ENCODE measurements at places on chromosomes 12 and 14.
A peak's percentile ranks its signal among the peaks of the same experiment; 100 is the strongest.

DNA sequence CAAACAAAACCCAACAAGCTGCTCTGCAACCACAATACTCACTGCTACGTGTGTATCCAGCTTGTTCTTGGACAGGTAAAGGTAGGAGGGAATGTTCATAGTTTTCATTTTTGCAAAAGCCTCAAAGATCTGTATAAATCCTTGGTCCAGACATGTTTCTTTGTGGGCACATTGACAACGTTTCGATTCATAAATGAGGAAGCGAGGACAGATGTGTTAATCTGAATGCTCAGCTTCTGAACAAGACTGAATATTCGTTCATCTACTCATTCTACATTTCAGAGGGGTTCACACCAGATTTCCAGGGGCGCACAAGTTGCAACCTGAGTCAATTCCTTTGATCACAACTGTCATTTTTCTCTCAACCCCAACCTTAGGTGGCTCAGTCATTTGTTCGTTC, 134.4 kb downstream of the LLPH start:
- no peak for DNase-seq

DNA sequence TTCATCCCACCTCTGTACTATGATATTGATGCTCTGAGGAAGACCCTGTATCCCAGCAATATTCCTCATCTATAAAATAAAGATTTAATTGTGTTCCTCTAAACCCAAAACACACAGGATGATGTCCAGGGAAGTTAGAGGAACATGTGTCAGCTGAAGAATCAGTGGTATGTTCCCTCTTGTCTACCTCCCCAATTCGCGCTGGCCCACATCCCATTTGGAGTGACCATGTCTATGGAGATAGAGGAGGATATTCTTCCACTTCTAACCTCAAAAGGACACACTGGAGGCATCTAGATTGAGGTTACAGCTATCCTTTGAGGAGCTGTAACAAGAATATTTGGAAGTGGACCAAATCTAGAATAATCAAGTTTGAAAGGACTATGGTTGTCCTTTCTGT, 1.3 kb upstream of the APOLD1 start:
- DNase-seq: no peak

GRCh38 chr14:60845523-60845922, 111.0 kb downstream of the MNAT1 start:
- no peak for DNase-seq

GRCh38 chr12:110304061-110304551, 23.1 kb downstream of the ATP2A2 start:
- DNase-seq: peak; percentile 55

DNA sequence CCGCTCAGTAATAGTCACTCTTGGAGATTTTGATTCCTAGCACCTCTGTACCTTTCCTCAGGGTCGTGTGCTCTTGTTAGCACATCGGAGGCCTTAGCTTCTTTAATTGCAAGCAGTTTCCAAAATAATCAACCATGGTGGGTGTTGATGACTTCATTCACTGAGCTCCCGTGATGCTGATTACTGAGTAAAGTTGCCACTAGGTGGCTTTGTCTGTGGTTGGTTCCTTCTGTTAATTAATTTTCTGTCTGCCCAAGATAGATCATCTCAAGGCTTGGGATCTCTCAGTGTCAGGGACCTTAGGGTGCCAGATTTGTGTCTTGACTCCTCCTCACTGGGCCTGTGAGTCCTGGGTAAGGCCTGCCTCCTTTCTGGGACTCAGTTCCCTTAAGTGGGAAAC, 54.3 kb downstream of the PTPN11 start:
- no peak for DNase-seq

- no peak for DNase-seq
Measured at GRCh38 chr12:30012816-30013450, 229.2 kb upstream of the TMTC1 start.

DNA sequence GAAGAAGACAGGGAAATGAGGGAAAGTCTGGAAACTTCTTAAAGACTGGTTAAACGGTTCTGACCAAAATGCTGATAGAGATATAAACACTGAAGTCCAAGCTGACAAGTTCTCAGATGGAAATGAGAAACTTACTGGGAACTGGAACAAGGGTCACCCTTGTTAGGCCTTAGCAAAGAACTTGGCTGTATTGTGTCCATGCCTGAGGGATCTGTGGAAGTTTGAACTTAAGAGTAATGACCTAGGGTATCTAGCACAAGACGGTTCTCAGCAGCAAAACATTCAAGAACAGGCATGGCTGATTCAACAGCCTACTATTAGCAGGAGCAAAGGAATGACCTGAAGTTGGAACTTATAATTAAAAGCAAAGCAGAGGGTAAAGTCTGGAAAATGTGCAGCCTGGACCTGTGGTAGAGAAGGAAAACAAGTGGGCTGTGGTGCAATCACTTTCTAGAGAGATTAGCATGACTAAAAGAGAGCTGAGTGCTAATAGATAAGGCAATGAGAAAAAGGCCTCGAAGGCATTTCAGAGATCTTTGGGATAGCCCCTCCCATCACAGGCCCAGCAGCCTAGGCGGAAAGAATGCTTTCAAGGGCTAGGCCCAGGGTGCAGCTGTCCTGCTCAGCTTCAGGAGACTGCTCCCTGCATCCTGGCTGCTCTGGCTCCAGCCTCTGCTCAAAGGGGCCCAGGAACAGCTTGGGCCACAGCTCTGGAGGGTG, 60.3 kb downstream of the ATP2B1 start:
- peak; percentile 94 for DNase-seq

GRCh38 chr12:19093218-19093617, 36.3 kb upstream of the PLEKHA5 start:
- no peak for DNase-seq

DNA sequence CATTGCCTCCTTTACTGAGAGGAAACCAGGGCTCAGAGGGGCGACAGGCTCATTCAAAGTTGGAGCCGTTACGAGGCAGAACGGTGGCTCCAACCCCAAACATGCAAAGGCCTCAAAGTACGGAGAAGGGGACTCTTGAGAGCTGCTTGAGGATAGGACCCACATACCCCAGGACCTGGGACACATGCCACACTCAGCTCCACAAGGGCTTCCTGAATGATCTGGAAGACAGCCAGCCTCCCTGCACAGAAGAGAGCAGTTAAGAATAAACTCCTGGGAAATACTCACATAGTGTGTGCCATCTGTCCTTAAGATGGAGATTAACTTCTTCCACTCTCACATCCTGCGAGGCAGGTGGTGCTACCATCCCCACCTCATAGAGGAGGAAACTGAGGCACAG, 26.6 kb upstream of the NXPH4 start:
- no peak for DNase-seq

- DNase-seq: no peak
Measured at GRCh38 chr12:3995306-3995705, 122.1 kb upstream of the PARP11 start.

- no peak for DNase-seq
Measured at GRCh38 chr14:92577321-92577742, 63.8 kb downstream of the RIN3 start.

- no peak for DNase-seq
Measured at GRCh38 chr14:62158779-62159178, 396.6 kb downstream of the SNAPC1 start.

GRCh38 chr14:42214981-42215491, 608.4 kb downstream of the LRFN5 start:
- DNase-seq: peak; percentile 81

DNA sequence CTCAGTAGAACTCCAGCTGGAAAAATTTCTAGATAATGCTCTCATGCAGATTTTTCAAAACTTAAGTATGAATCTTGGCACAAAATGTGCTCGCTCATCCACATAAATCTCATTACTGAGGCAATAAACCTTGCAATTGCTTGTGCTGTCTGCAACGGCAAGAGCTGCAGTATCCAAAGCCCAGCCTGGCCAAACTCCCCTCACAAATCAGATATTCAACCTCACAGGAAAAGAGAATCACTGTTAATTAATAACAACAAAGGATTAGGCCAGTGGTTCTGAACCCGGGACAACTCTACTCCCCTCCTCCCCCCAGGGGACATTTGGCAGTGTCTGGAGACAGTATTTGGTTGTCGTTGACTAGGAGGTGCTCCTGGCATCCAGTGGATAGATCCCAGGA, 19.2 kb upstream of the CORO1C start:
- no peak for DNase-seq

DNA sequence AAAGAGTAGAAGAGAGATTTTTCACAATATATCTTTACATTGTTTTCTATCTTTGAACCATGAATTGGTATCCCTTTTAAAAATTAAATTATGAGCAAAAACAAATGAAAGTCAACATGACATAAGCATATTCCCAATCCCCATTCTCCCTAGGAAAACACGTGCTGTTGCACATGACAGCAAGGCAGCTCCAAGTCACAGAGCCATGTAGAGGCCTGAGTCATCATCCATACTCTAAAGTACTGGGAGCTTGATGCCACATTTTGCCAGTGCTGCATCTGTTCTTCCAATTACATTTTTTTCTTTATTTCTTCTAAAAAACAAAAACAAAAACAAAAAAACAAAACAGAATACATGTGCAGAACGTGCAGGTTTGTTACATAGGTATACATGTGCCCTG, 115.2 kb downstream of the ITPR2 start:
- DNase-seq: no peak

GRCh38 chr14:29442696-29443095, 485.0 kb downstream of the PRKD1 start:
- peak; percentile 31 for DNase-seq

GRCh38 chr12:106724116-106724515, 50.4 kb upstream of the RIC8B start:
- peak; percentile 47 for DNase-seq

- no peak for DNase-seq
Measured at GRCh38 chr14:61372842-61373555, 51.6 kb downstream of the PRKCH start.

DNA sequence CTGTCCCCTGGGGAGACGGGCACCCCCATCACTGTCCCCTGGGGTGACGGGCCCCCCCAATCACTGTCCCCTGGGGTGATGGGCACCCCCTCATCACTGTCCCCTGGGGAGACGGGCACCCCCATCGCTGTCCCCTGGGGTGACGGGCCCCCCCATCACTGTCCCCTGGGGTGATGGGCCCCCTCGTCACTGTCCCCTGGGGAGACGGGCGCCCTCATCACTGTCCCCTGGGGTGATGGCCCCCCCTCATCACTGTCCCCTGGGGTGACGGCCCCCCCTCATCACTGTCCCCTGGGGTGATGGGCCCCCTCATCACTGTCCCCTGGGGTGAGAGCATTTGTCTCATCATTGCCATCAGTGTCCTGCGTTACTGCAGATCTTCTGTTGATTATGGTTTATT, 38.6 kb downstream of the PACS2 start:
- no peak for DNase-seq

GRCh38 chr12:5487948-5488625, 56.2 kb downstream of the NTF3 start:
- DNase-seq: no peak

DNA sequence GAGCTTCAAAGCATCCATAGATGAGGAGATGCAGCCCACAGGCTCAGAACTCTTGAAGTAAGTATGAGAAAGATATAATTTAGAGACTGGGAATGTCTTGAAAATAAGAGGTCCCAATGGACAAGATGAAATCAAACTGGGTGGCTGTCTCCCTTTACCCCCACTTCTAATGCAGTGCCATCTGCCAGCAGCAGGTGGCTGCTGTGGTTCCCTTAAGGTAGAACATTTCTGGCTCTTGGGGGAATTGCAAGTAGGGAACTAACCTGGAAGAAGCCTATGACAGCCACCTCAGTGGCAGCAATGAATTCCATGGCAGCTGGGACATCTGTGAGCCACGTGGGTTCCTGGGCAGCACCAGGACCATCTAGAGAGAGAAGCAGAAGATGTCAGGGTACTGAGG, 648 bp downstream of the ERP27 start:
- DNase-seq: no peak

DNA sequence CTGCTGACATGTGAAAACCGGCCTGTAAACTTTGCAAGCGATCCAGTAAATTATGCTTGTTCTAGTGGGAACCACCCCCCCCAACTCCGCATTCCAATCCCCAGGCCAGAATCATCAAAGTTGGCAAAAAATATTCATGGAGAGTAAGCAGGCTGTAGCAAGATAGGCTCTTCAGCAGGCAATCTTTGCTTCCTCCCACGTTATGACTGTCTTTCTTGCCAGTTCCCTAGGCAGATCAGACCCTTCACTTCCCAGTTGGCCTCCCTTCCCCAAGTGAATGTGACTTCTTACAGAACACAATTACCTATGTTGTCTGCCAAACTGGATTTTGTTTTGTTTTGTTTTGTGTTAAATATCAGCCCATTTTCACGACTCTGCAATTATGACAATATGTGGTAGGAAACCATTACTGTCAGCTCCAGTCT, 1.2 kb upstream of the PTGER2 start:
- DNase-seq: no peak

- DNase-seq: no peak
Measured at GRCh38 chr14:61177279-61178225, 103.6 kb downstream of the TMEM30B start.

DNA sequence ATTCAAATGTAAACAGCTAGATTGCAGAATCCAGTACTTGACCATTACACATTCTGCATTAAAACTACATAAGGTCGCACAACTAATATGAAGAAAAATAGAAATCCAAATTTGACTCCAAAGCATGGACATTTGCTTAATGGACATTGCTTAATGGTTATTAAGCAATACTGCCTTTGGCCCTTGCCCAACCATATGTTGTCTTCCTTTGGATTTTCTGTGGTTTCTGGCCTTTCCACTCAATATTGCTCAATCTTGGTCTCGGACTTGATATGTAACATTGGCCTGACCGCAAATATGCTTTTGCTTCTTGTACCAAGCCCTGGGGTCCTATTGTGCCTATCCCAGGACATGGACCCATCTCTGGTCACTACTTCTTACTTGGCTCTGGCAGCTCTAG, 67.2 kb downstream of the PTPRR start:
- DNase-seq: peak; percentile 86

GRCh38 chr12:106080791-106081170, 58.0 kb downstream of the NUAK1 start:
- no peak for DNase-seq

DNA sequence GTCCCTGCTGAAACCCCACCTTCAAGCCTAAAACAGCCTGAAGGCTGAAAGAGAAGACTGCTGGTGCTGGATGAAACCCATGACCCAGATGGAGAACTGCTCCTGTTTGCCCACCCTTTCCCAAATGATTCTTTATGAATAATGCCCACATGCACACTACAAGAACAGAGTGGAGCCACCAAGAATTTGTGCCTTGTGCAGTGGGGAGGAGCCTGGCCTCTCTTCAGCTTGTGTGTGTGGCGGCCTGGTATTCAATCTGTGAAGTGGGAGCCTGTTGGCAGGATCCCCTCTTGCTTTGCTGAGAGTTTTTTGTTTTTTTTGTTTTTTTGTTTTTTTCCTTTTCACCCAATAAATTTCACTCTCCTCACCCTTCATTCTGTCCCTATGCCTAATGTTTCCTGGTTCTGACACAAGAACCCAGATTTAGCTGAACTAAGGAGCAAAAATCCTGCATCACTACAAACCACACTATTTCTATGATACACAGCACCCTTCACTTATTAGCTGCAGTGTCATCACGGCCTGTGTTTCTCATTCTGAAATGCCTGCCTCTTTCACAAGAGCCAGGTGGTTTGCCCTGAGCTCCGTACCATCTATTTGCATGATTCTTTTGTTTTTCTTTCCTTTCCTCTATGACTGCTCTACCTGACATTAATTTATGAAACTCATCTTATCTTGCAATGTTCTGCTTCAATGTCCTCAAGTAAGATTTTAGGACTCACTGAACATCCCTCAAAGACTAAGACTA, 585.5 kb upstream of the ATXN7L3B start:
- DNase-seq: no peak
